ENCODE measurements at places on chromosomes 2 and 18.

- no peak for DNase-seq
These were observed 889.1 kb upstream of the GCFC2 start for GRCh38 chr2:76599732-76600368.

DNA sequence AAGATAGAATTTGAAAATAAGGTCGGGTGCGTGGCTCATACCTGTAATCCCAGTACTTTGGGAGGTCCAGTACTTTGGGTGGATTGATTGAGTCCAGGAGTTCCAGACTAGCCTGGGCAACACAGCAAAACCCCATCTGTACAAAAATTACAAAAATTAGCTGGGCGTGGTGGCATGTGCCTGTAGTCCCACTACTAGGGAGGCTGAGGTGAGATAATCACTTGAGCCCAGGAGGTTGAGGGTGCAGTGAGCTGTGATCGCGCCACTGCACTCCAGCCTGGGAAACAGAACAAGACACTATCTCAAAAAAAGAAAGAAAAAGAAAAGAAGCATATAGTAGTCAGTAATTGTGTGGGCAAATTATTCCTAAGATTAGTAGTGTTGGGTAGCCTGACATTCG, 194.2 kb upstream of the ALPP start:
- no peak for DNase-seq

DNA sequence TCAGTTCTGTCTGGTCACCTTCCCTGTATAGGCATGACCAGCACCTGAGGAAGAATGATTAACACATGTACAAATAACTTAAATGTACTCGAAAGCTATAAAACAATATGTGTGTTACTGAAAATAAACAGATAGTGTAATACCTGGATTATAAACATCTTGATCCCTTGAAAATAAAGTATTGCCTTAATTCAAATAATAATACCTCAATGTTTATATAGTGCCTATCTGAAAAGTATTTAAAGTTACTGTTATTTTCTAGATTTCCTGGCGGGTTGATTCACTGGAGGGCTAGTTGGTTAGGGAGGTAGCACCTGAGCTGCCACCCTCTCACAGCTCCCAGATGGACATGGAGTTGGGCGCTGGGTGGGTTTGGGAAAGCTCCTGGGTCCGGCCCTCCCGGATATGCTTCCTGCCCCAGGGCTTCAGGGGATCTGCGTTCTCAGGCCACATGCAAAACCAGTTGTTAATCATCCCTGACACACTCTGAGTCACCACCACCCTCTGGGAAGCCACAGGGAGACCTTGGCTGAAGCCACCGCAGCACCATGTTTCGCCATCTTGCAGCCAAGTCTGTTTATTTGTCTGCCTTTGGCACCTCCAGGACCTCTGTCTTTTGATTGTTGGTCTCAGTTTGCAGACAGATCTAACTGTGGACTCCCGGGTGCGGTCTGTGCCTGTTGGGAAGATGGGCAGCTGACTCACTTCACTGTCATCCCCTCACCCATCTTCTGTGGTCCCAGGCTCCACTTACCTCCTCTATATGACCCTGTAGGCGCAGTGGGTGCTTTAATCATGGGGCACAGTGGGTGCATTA, 35.3 kb downstream of the RAB31 start:
- DNase-seq: no peak

DNA sequence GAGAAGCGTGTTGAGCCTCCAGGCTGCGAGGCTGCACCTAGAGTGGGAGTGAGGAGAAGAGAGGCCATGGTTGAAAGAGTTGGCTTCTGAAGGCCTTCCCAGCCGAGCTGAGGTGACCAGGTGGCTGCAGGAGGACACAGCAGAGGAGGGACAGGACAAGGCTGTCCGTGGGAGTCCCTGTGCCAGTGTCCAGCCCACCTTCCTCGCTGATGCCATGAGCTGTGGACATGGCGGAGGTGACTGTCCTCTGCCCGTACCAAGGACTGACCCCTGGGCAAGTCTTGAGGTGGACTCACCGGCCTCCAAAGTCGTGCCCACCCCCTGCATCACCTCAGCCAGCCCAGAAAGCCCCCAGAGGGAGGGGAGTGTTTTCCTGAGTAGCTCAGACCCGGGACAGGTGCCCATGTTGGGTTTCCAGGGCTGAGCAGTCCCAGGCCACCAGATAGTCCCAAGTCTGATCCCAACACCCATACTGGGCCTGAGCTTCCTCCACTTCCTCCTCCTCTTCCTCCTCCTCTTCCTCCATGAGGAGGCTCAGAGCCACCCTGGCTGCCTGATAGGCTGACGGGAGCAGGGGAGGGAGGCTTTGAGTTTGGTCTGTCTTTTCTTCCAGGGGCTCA, 43.0 kb upstream of the FOSL2 start:
- no peak for DNase-seq

DNA sequence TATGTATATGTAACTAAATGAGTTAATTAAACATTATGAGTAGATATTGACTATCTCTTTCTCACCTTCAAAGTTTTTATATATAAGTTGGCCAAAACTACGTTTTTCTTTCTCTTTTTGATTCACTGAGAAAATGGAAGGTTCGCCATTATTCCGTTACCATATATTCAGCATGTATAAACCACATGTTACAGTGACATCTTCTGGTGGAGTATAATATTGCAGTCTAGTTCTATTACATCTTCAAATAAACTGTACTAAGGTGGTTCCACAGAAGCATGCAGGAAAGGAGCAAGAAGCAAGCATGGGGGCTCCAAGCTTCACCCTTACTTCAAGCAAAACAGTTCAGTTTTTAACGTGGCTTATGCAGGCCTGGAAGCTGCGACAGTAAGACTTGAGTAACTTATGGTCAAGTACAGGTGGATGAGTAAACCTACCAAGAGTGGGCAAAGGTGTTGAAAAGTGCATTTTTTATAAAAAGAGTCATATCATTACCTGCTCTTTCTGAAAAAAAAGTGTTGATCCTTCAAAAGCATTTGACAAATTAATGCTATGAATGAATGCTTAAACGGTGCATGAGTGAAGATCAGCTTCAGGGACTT, 129.8 kb upstream of the RAB6C start:
- DNase-seq: no peak

- no peak for DNase-seq
These were observed 53.0 kb upstream of the SLC39A10 start for GRCh38 chr2:195603998-195604397.

DNA sequence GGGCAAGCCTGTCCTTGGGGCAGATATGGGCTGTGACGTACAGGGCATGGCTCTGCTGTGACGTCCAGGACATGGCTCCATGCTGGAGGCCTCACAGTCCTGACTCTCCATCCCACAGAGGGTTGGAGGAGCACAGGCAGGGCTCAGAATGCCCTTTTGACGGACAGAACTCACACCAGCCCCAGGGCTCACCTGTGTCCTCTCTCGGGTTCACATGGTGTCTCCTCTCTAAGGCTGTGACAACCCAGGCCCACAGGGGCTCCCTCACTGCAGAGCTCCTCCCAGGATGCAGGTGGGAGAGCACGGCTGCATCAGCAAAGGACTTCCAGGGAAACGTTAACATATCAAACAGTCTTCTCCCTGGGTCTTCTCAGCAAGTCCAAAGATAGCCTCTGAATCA, 133.8 kb downstream of the EIPR1 start:
- DNase-seq: no peak

DNA sequence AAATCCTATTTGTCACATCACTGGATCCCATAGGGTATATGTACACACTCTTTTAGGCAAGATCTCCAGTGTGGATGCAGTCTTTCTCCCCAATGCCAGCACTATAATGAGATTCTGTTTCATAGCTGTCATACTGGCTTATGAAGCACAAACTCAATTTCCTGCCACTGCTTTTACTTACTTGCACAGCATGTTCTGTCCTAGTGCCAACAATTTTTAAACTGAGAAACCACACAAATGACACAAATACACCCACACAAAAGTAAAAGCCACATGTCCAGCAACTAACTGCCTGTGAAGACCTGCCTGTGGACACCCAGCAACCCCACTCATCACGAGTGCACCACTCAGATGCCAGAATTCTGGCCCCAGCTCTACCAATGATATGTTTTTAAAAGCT, 29.6 kb upstream of the RNU4ATAC start:
- DNase-seq: no peak

DNA sequence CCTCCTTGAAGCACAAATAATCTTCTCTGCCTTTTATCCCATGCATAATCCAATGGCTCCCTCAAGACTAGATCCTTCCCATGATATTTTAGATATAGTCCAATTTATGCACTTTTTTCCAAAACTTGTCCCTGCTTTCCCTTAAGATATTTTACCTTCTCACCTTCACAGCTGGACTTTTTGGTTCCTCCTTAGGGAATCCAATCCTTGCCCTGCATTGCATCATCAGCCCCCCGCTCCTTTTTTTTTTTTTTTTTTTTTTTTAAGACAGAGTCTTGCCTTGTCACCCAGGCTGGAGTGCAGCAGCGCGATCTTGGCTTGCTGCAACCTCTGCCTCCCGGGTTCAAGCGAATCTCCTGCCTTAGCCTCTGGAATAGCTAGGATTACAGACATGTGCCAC, 250.6 kb downstream of the DOK6 start:
- DNase-seq: no peak

DNA sequence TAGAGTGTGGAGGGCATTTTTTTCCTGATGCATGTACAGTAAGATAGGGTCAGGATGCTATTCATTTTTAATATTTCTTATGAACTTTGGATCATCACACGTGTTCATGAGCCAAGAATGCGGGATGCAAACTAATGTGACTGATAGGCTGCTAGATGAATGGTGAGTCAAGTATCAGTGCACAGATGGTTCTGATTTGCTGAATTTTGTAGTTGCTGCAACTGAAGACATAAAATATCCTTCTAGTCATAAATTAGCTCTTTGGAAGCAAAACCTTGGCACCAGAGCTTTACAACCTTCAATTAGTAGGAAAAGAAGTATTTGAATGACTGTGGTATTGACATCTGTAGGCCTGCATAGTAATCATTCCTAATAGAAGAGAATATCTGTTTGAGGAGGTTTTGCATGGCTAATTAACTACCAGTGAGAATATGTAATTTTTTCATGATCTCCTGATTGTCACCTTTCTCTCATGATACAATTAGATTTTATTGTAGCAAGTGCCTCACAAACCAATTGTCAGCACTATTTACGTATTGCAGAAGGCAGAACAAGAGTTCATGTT, 94.0 kb downstream of the VRK2 start:
- no peak for DNase-seq

GRCh38 chr2:37616677-37617005, 54.8 kb downstream of the CDC42EP3 start:
- no peak for DNase-seq

GRCh38 chr18:73839441-73839840, 308.2 kb downstream of the FBXO15 start:
- no peak for DNase-seq

- no peak for DNase-seq
These were observed 250.3 kb downstream of the ANAPC1 start for GRCh38 chr2:111633643-111634042.

GRCh38 chr2:141889788-141890187, 241.0 kb downstream of the LRP1B start:
- DNase-seq: no peak

DNA sequence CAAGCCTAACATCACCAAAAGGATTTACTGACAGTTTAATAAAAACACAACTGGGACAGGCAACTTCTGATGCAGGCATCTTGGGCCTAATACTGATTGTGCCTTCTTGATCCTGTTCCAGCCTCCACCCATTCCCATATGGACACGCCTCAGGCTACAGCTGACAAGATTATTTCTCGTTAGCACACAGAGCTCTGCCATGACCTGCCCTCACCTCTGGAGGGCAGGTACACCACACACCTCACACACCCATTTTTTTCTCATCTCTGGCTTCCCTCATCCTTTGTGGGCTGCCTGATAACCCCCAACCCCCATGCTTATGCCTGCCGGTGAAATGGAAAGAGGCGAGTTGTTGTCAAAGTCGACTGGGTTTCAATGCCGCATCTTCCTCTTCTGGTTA, 147.0 kb downstream of the ANTXR1 start:
- no peak for DNase-seq

- no peak for DNase-seq
These were observed 367.9 kb downstream of the THSD7B start for GRCh38 chr2:137133225-137133624.

DNA sequence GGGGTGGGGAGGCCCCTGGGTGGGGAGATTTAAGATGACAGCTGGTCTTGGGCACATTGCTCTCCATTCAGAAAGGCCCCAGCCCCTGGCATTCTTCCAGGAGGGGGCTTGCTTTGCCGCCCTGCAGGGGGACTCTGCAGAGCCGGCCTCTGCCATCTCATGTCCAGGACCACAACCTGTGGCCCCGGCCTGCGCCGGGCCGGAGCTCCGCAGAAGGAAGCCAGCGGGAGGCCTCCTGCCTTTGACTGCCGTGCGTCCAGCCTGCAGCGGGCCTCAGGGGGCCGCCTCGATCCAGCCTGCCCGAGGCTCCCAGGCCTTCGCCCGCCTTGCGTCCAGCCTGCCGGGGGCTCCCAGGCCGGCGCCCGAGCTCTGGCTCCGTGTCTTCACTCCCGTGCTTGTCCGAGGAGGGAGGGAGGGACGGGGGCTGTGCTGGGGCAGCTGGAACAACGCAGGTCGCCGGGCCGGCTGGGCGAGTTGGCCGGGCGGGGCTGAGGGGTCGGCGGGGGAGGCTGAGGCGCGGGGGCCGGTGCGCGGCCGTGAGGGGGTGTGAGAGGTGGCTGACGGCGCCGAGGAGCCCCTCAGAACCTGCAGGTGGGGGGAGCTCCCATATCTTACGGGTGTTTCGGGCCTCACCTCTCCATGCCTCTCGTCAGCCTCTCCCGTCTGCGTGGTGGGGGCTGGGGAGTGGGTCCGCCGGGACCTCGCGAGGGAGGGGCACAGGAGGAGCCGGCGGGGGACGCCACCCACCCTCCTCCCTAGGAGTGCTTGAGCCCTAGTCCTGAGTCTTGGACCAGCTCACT, 20.4 kb downstream of the GPC1 start:
- no peak for DNase-seq

DNA sequence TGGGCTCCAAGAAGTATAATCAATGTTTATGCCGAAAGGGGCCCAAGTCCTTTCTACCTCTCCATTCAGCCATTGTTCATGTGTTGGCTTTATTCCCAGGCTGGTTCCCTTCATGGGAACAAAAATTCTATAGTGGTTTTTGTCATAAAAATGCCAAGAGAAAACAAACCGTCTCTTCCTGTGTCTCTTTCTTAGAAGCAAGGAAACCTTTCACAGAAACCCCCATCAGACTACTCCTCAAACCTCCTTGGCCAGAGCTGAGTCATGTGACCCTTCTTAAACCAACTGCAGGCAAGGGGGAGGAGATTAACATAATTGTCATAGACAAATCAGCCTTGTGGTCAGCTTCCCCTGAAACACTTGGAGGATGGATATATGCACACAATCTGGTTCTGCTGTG, 75.1 kb upstream of the TANK start:
- no peak for DNase-seq
